ENCODE measurements at places on chromosomes 13 and 19.
A peak's percentile ranks its signal among the peaks of the same experiment; 100 is the strongest.

- peak; percentile 62 for DNase-seq
These were observed 1.3 kb upstream of the SNAPC2 start for GRCh38 chr19:7918615-7919421.

DNA sequence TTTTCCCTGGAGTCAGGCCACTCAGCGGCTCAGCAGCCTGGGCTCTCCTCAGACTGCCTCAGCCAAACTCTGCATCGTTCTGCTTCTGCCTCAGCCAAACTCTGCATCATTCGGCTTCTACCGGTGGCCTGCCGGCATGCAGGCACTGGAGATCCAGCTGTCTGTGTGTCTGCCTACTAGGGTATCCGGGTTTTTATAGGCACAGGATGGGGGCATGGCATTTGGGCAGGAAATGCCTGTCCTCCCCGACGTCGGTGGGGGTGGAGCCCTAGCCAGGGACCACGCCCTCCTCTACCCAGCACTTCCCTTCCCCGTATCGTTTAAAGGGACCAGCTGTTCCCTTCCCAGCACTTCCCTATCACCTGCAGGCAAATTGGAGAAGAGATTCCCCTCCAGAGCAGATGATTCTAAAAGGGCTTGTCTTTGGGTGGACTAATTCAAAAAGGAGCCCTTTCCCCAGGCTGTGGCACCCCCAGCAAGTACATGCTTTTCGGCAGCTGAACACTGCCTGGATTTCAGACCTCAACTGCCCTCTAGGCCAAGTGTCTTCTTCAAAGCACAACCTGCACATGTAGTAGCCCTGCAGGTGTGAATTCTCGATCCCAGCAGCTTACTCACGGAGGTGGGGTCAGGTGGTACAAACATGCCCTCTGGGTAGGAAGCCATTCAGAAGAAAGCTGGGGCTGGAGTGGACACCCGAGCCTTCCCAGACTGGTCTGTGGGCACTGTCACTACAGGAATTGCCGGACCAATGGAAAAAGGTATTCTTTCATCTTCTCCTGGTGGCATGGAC is 25.4 kb upstream of the GPR12 start:
- peak; percentile 10 for DNase-seq

- no peak for DNase-seq
These were observed 1448.0 kb upstream of the MIR17HG start for GRCh38 chr13:89899302-89900103.

- DNase-seq, result peak; percentile 46
These were observed 102.9 kb upstream of the STARD13 start for GRCh38 chr13:33388286-33388998.
